ENCODE measurements at places on chromosomes 2 and 18.
A peak's percentile ranks its signal among the peaks of the same experiment; 100 is the strongest.

GRCh38 chr18:70428439-70428838, 139.6 kb downstream of the SOCS6 start:
- no peak for DNase-seq

- DNase-seq = no peak
Measured at GRCh38 chr2:217806482-217806765, 196.4 kb downstream of the TNS1 start.

GRCh38 chr2:217792626-217793527, 209.9 kb downstream of the TNS1 start:
- no peak for DNase-seq

DNA sequence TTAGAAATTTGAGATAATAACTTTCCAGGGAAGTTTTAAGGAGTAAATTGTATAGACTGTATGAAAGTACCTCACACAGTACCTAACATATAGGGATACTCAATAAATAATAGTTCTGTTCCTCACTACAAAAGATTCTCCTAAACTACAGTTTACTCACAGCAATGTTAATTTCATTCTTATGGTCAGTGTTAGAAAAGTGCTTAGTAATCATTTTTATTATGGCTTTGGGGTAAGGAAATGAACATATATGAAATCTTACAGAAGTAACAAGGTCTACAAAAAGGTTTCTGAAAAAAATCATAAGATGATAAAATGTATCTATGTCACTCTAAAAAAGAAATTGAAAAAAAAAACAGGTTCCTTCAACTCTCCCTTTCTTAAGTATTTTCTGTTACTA, 67.2 kb downstream of the IKZF2 start:
- DNase-seq = no peak

DNA sequence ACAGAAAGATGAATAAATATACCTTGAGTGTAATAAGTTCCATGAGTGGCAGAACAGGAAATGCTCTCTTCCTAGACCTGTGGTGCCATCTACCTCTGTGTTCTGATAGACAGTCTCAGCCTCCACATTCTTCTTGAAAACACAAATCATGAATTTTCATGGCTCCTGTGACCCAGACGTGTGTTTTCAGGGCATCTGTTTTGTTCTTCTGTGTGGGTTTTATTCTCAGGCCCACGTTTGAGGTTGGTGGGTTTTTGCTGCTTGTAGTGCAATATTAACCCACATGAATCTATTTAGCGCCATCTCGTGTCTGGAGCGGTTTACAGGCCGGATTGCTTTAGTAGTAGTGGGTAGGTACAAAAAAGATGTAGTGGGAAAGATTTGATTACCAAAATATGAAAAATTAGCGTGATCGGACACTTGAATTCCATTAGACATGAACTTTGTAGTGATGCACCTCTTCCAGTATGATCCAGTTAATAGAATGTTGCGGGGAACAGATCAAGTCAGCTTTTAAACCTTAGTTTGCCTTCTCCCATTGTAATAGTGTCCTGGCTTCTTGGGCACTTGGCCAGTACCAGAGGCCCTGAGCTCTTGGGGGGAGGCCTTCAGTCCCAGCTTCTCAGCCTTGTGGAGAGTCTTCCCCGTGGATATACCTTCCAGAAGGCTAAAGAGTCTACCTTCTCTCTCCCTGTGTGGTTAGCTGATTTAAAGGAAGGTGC, 256.5 kb downstream of the TPGS2 start:
- DNase-seq = peak; percentile 63

- no peak for DNase-seq
Measured at GRCh38 chr18:14935210-14935609, 187.2 kb downstream of the ANKRD30B start.

DNA sequence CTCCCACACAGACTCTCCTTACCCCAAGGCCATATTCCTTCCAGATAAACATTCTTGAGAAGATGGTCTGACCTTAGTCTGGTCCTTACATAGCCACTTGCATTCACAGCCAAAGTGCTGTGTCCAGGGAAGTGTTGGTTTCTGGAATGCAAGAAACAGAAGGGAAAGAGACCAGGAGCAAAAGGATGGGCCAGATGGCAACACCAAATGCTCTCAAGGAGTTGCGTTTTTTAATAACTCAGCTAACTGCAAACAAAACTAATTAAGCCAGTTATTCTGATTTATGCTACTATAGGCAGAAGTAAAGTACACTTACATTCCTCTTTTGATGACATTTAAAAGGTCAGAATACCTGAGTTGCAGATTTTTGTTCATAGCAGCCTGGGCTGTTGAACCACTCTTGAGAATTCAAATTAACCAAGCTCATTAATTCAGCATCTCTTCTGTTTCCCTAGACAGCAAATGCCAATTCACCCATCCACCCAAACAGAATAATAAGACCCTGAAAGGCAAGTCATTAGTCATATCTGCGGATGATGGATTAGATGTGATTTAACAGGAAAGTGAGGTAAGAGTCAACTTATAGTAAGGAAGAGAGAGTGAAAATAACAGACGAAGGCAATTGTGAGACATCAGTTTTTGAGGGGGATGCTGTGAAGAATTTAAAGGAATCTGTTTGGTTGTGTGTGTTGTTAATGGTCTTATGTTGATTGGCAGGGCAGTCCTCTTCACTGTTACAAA, 18.8 kb downstream of the CCDC85A start:
- no peak for DNase-seq
